Coronary artery (tissue), 2 donors: ENCODE measurements at places on chromosomes 1 and 21.
A peak's percentile ranks its signal among the peaks of the same experiment; 100 is the strongest.

DNA sequence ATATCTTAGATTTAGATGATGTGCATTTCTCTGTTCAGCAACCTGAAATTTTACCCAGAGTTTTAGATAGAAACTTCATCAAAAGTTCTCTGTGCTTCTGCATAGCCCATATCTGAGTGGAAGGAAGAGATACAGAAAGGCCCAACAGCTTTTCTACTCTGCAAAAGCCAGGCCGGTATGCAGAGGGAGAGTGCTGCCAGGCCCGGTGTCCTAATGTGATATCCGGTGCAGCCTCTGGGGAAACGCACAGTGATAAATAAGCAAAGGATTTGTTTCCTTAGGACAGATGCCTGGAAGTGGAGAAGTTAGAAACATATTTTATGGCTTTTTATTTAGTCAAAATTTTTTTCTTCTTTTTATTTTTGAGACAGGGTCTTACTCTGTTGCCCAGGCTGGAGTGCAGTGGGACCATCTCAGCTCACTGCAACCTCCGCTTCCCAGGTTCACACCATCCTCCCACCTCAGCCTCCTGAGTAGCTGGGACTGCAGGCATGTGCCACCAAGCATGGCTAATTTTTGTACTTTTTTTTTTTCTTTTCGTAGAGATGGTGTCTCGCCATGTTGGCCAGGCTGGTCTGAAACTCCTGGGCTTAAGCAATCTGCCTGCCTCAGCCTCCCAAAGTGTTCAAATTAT is 145.8 kb downstream of the PATJ start:
- no peak for DNase-seq

DNA sequence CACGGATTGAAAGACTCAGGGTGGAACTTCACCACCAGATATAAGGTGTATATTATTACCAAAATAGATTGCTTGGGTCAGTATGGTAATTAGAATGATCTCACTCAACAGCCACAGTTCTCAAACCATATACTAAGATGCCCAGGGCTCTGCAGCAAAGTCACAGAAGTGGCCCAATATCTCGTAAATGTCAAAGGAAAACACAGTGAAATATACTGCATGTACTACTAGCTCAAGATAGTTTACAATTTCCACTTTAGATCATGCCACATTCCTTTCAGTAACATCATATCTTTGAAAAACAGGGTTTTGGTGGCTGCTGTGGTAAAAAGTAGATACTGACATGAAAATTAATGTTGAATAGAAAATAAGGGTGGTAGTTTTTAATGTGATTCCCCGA is 180.3 kb upstream of the ATP1B1 start:
- no peak for DNase-seq

DNA sequence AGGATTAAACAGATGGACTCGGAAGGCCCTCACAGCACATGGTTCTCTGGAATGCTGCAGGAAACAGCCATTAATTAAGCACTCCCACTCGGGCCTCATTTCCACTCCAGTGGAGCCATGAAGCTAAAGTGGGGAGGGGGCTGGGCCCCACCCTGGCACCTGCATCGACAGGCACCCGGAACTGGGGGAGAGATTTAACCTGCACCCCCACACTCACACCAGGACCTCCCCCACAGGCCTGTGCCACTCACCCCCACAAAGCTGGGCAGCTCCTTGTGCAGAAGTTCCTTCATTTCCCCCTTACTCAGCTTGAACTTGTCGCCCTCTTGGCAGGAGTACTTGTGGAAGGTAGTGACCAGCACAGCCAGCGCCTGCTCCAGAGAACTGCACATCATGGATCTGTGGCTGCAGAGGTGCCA is 2.2 kb downstream of the S100A2 start:
- DNase-seq: no peak

DNA sequence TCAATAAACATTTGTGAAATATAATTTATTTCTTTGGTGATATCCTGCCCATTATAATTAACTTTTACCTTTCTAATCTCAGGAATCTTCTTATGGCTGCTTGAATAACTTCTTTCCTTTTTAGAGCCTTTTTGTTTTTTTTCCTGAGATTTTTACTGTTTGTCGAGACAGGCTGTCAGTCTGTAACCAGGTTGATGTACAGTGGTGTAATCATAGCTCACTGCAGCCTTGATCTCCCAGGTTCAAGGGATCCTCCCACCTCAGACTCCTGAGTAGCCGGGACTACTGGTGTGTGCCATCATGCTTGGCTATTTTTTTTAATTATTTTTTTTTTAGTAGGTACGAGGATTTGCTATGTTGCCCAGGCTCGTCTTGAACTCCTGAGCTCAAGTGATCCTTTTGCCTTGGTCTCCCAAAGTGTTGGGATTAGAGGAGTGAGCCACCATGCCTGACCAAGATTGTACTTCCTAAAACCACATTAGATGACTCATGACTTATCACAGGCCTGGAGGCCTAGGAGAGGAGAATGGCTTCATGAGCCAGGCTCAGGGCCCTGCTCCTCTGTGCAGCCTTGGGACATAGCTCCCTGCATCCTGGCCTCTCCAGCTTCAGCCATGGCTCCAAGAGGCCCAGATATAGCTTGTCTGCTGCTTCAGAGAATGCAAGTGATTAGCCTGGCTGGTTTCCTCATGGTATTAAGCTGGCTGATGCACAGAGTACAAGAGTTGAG is 48.6 kb downstream of the CTH start:
- no peak for DNase-seq

DNA sequence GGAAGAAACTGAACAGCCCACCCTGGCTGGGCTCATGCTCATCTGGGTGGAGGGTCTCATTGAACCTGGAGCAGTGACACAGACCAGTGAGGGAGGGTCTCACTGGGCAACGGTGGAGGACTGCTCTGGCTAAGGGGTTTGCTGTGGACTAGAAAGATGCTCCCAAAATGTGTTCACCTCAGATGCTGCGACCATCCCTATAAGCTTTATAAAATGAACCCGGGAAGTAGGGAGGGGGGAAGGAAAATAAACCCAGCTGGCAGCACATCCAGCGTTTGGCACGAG is 34.5 kb upstream of the LBR start:
- DNase-seq: no peak

DNA sequence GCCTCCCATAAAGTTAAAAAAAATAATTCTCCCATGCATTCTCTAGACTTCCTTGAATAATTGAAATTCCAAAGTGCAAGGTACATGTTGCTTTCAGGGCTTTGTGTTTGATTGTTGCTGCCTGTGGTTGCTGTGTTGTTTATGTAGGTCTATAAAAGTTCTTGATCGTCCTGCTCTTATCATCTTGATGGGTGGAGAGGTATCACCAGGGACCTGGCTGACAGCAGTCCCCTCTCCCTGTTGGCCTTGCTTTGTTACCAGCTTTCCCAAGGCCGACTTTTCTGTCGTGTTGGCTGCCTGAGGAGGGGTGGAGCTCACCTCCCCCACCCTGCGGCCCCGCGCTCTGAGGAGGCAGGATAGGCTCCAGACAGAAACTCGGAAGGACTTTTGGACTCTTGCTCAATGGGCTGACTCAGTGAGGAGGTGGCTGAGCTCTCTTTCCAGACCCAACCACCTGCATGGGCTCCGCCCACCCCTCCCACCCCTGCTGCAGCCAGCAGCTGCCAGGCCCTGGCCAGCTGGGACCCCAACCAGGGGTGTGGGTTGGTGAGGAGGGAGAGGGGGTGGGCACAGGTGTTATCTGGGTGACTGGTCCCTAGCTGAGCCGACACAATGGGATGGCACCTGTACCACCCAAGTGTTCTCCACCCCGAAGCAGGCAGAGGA is 2.0 kb downstream of the INAVA start:
- DNase-seq: no peak

- DNase-seq: no peak
These were observed 127.9 kb downstream of the PLPP3 start for GRCh38 chr1:56451491-56451890.

DNA sequence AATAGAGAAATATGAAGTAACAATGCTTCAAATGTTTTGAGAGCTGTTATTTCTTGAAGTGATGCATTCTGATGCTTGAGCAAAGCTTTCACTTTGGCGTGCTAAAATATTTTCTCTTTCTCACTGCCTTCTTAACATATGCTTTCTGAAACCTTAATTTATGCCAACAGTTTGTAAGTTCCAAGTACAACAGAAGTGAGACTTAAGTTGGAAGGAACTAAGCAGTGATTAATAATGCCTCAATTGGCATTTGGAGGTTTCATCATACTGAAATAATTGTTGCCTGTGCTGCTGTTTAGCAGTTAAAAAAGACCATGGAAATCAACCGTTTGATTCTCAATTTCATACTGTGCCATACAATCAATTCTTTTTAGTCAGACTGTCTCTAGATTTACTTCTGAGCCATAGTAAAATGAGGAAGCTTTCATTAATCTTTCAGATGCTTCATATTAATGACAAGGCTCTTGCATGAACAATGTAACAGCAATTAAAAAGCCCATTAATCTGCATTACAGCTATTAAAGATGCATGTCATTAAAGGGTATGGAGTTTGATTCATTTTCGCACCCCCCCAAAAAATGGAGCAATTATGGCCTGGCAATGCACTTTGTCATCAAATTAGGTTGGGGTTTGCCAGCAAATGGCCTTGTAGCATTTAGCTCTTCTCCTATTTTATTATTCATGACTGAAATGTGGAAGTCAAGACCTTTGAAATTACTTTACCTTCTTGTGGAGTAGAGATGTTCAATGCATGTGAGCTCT is 375.3 kb downstream of the USH2A start:
- no peak for DNase-seq

DNA sequence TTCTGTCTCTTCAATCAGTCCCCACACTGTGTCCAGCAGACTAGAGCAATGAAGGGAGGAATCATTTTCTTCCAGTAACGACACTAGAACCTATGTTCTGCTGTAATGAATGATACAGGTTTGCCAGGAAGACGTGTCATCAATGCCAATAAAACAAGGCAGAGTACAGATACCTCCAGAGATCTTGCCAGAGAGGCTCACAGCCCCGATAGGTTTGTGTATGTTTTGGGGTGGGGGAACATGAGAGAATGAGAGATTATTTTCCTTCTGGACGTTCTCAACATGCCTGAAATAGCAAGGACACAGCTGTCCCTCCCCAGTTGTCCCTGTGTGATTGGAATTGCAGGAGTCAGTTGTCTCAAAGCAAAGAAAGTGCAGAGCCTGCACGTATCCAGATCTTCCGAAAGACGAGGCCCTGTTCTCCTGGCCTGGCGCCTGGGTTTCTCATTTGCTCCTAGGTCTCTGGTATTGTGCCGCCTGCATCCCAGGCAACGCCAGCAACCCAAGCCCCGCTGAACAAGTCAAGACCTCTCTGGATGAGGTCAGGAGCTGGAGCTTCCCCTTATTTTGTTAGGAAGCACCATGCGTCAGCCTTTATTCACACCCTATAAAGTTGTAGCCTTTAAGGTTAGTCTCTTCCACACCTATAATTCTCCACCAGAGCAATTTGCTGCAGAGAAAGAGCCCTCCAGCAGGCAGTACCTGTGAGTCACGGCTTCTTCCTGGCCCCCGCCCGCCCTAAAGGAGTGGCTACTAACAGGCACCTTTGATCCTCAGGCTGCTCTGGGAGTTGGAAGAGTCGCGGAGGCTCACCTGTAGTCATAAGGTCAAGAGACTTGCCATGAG is 130.5 kb downstream of the TOMM20 start:
- DNase-seq: peak; percentile 89

DNA sequence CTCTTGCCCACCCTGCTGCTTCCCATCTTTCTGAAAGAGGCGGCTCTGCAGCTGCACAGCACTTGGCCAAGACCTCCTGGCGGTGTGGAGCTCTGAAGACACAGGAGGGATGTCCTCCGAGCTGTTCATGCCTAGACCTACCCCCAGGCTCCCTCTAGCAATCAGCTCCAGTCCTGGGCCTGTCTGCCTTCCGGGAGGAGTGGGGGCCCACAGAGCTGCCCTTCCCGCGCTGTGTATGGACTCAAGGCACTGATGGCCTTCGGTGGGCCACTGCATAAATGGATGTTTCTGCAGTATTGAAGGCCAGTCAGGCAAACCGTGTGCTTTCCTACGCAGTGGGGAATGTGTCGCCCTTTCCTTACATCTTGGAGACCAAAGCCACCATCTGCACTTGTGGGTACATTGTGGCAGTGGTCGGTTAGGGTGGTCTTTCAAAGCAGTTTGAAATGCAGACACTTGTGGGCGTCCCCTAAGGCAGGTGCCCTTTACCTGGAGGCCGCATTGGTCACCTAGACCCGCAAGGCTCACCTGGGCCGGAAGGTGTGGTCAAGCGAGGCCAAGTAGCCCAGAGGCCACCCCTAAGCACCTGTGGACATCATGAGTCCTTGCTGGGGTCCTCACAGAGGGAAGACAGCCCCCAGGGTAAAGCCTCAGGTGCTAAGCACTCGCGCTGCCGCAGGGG is 912 bp upstream of the PKNOX1 start:
- DNase-seq: no peak

DNA sequence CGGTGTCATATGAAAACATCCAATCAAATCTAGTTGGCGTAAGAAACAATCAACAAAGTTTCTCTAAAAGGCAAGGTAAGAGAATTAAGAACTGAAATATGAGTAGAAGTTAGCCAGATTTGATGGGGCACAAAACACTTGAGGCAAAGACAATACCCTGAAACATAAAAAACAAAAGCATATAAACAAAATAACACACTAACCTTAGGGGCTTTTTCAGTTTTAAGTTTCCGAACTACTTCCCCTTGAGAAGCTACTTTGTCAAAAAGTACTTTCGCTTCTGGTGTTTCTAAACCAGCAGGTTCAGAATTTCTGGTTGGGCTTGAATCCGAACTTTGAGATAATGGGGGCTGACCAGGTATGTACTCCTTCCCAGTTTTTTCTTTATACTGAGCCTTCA is 57.9 kb downstream of the EPRS1 start:
- DNase-seq: no peak

GRCh38 chr1:40664167-40664537 is 1.3 kb downstream of the RIMS3 start:
- no peak for DNase-seq

DNA sequence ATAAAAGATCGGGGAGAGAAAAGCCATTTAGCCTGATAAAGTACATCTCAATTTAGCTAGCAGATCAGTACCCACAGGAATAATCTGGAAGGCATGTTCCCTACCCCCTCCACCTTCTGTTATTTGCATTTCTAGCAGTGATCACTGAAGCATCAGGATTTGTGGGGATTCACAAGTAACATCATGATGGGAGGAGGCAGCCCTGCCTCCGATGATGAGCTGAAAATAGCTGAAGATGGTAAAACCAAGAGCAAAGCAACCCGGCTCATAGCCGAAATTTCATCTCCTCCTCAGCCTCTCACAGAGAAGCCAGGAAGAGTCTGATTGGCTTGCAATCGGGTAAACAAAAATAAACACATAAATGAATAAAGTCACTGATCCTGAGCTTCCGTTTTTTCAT is 2.4 kb downstream of the CCSAP start:
- no peak for DNase-seq
